Hepatic stellate cell (primary cell): ENCODE measurements at places on chromosomes 4 and X.

DNA sequence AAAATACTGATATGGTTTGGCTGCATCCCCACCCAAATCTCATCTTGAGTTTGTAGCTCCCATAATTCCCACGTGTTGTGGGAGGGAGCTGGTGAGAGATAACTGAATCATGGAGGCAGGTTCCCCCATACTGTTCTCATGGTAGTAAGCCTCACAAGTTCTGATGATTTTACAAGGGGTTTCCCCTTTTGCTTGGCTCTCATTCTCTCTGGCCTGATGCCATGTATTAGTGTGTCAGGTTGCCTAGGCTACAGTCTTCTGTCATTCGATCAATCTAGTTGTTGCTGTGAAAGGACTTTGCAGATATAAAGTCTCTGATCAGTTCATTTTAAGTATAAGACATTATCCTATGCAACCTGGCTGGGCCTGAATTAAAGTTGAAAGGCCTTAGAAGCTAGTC lies 209.3 kb upstream of the MAOA start:
- DNase-seq, result no peak

- DNase-seq, result no peak
Measured at GRCh38 chr4:82428526-82428968, 1.7 kb downstream of the HNRNPDL start.

DNA sequence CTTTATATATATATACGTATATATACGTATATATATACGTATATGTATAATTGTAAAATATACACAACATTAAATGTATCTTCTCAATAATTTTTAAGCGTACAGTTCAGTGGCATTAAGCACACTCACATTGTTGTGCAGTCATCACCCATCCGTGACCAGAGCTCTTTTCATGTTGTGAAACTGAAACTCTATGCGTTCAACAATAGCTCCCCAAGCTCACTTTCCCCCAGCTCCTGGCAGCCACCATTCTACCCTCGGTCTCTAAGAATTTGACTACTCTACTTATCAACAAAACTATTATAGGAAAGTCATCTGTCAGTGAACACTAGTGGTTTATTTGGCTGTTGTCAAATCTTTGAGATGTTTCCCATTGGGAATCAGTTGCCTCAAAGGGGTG lies 621.8 kb upstream of the GALNT7 start:
- no peak for DNase-seq

DNA sequence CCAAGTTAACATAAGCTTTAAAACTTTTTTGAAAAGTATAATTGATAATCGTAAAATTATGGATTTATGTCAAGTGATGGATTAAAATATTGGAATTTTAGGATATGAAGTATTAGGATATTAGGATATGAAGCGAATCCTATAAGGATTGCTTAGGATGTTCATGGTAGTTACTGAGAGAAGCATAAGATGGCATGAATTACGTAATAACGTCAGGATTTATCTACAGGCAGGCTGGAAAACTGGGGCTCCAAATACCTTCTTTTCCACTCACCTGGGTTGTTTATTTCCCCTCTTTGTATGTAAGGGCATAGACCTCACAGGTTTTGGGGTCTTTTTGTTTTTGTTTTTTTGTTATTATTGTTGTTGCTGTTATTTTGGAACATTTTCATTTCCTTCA lies 65.2 kb upstream of the TMEM33 start:
- no peak for DNase-seq

GRCh38 chr4:82708982-82709381 lies 89.6 kb downstream of the SCD5 start:
- no peak for DNase-seq

- no peak for DNase-seq
Measured at GRCh38 chr4:153916273-153916755, 127.4 kb upstream of the SFRP2 start.

DNA sequence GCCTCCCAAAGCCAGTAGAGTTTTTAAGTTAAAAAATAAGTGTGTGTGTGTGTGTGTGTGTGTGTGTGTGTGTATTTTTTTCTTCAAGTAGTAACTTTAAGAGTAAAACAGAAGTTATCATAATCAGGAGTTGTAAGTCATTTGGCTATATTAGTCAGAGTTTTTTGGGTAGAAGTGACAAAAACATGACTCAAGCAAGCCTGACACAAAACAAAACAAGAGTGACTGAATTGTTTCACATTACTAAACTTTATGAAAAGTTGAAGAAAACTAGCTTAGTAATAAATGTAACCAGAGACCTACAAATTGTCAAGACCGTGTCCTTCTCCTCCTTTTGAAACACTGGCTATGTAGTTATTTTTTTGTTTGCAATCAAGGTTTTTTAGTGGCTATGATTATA lies 738.0 kb upstream of the PITX2 start:
- no peak for DNase-seq
